Ovary (tissue), 10 donors: ENCODE measurements at places on chromosomes 7 and 10. TPM values are rescaled to one million over a fixed set of nuclear protein-coding genes. Genes with fewer than 3 reads are reported as not detected.

The GHRHR gene
- polyA plus RNA-seq = not detected

The OR2AE1 gene
- polyA plus RNA-seq = not detected

The SMO gene
- polyA plus RNA-seq = 28.4 TPM

The DOCK1 gene
- 24.7 TPM for polyA plus RNA-seq

The ANKRD26 gene
- polyA plus RNA-seq = 2.2 TPM

The DNAJC12 gene
- polyA plus RNA-seq = 9.5 TPM

The HPSE2 gene
- 0.12 TPM for polyA plus RNA-seq

The ELMO1 gene
- 8.9 TPM for polyA plus RNA-seq

The PKD2L1 gene
- 2.5 TPM for polyA plus RNA-seq

The AKR1D1 gene
- not detected for polyA plus RNA-seq

The SPDYE16 gene
- polyA plus RNA-seq = 0.71 TPM

- no peak for DNase-seq
These were observed 28.8 kb upstream of the OPALIN start for GRCh38 chr10:96387601-96388000.

- no peak for DNase-seq
These were observed 3.1 kb downstream of the ABLIM1 start for GRCh38 chr10:114654822-114655575.

DNA sequence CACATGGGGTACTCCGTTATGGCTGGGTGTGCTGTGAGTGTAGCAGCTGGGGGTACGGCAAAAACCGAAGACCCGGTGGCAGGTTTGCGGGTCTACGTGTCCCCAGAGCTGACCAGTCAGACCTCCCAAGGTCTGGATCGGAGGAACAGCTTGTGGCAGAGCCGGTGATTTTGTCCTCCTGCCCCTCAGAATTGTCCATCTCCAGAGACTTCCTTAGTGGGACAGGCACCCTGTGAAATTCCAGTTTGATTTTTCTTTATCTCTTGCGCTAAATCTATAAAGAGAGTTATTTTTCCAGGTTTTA lies 1.0 kb downstream of the EIF3B start:
- DNase-seq = no peak

DNA sequence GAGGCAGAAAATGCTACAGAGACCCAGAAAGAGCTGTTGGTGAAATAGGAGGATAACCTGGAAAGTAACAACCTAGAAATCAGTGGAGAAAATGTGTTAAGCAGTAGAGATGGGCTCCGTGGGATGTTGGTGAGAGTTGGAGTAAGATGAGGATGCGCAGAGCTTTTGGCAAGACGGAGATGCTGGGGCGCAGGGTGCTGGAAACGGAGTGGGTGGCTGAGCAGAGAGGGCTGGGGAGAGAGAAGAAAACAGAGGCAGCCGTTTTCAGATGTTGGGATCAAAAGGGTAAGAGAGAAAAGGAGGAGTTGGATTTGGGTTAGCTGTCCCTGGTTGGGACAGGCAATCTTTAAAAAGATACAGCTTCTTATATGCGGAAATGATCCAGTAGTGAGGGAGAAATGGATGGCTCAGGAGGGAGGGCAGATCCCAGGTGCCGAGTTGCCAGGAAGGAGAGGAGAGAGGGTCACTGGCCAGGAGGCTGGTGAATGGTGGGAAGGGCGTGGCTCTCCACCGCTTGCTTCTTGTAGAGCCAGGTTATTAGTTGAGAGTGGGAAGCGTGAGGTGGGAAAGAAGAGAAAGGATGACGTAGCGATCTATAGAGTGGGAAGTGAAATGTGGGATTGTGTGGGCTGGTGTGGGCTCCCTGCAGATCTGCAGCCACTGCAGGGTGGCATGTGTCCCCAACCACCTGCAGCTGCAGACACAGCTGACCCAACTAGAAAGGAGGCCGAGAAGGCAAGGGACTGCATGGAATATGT lies 182.2 kb upstream of the SVIL start:
- no peak for DNase-seq

- no peak for DNase-seq
These were observed 37.7 kb upstream of the SMARCD3 start for GRCh38 chr7:151286148-151286547.

GRCh38 chr10:4058514-4059029 lies 273.6 kb upstream of the KLF6 start:
- DNase-seq = no peak

GRCh38 chr7:29748286-29749099 lies 57.8 kb upstream of the WIPF3 start:
- no peak for DNase-seq

- no peak for DNase-seq
These were observed 22.2 kb downstream of the TSPAN15 start for GRCh38 chr10:69473304-69473990.

GRCh38 chr7:109020251-109020650 lies 450.6 kb downstream of the DNAJB9 start:
- DNase-seq = no peak

DNA sequence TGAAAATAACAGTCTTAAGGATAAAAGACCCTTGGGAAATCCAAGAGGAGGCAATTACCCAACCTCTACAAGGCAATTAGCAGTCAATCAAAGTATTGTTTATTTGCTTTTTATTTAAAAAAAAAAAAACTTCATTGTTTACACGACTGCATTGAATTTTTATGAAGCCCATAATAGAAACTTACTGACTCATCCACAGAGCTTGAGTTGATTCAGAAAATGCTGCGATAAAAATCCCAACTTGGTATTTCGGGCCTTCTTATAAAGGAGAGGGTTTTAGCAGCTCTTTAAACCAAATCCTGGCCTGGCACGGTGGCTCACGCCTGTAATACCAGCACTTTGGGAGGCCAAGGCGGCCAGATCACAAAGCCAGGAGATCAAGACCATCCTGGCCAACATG lies 69.2 kb upstream of the PALS2 start:
- no peak for DNase-seq

DNA sequence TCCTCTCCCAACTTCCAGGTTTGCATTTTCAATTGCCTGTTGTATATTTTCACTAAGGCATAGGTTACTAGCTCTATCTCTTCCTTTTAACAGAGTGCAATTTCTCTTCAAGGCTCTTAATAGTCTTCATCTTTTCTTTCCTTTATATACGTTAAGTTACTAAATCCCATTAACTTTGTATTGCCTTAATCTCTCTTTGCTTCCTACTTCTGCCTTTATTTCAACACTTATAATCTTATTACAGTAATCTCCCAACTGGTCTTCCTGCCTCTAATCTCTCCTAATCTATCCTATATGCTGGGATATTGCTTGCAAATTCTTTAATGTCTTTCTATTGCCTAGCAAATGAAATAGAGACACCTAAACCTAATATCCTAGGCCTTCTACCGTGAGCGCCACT lies 26.1 kb downstream of the ST7 start:
- DNase-seq = no peak

DNA sequence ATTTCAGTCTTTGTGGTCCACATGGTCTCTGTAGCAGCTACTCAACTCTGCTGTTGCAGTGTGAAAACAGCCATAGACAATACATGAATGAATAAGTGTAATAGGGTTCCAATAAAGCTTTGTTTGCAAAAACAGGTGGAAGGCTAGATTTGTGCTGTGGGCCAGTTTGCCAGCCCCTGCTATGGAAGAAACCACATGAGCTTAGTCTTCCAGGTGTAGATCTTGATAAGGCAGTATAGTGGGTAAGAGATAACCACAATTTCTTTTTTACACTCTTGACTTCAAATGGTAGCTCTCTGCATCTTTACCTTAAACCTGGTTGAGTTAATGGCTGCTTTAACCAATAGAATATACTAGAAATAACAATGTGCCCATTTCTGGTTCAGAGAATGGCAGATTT lies 135.0 kb upstream of the PALS2 start:
- no peak for DNase-seq

GRCh38 chr7:133112335-133112734 lies 30.4 kb upstream of the CHCHD3 start:
- no peak for DNase-seq

DNA sequence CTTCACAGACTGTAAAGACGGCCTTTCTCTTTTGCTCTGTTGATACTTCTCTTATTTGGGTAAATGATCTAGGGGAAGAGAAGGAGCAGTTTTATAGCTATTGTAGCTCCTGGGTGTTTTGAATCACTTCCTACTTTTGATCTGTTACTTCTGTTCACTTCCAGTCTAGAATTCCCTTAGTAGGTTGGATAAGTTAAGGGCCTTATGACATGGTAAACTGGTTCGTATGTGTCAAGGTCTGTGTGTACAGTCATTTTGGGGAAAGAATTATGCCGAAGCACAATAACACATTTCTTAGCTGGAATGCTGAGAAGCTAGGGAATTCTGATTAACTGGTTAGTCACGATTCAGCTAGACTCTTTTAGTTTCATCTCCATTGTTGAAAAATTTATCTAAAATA lies 8.1 kb downstream of the DENND10 start:
- no peak for DNase-seq

GRCh38 chr10:16116404-16117304 lies 256.3 kb upstream of the MINDY3 start:
- DNase-seq = no peak

GRCh38 chr7:79979437-79979836 lies 155.2 kb upstream of the GNAI1 start:
- DNase-seq = no peak

- no peak for DNase-seq
These were observed 36.5 kb downstream of the SKIDA1 start for GRCh38 chr10:21488957-21489446.

GRCh38 chr10:112429147-112429546 lies 17.6 kb downstream of the ZDHHC6 start:
- no peak for DNase-seq

DNA sequence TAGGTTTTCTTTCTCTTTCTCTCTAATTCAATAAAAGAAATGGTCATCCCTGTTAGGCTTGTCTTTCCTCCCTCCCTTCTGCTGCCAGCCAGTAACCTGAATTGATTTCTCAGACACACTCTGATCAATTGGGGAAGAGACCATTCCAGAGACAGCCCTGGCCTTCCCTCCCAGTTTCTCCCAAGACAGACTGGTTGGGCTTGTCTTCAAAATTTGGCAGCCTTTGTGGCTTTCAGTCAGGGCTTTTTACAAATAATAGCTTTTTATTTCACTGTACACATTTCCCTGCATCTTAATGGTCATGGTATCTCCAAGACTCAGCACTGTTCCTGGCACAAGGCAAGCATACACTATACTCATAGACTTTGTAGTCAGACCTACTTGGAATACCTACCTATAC lies 33.9 kb downstream of the BCAP29 start:
- DNase-seq = no peak

DNA sequence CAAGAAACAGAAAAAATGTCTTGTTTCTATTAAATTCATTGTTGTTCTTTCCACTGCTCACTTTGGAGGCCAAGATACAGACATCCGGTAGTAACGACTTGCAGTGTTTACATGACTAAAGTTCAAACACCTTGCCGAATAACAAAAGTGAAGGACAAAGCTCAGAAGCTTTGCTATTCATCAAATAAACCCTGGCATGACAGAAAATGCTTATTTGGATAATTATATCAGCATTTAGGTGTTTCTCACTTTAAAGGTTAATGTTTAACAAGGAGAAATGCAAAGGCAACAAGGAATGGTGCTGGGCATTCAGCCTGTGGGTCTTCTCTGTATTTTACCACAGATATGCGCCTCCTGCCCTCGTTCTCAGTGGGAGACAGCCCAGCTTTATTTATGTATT lies 5.4 kb upstream of the PTF1A start:
- DNase-seq = no peak

GRCh38 chr10:36462194-36462593 lies 663.2 kb upstream of the ANKRD30A start:
- no peak for DNase-seq

- DNase-seq = no peak
These were observed 338.7 kb downstream of the DNAJB6 start for GRCh38 chr7:157675427-157675927.

DNA sequence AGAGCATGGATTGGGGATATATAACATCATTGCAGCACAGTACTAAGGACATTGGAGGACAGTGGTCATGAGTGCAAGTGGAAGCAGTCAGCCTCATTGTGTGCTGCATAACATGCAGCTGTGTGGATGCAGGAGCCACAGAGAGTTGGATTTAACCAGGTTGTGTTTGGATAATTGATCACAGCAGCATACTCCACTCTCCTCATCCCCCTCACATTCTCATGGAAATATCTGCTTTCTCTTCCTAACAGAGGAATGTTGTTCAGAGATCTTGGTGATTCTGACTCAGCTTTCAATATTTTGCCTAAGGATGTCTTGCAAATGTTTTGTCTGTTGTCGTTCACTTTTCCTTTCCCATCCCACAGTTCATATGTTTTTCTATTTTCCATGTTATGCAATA lies 31.8 kb upstream of the LSM8 start:
- no peak for DNase-seq

GRCh38 chr7:129785685-129786514 lies 166.9 kb downstream of the UBE2H start:
- no peak for DNase-seq

DNA sequence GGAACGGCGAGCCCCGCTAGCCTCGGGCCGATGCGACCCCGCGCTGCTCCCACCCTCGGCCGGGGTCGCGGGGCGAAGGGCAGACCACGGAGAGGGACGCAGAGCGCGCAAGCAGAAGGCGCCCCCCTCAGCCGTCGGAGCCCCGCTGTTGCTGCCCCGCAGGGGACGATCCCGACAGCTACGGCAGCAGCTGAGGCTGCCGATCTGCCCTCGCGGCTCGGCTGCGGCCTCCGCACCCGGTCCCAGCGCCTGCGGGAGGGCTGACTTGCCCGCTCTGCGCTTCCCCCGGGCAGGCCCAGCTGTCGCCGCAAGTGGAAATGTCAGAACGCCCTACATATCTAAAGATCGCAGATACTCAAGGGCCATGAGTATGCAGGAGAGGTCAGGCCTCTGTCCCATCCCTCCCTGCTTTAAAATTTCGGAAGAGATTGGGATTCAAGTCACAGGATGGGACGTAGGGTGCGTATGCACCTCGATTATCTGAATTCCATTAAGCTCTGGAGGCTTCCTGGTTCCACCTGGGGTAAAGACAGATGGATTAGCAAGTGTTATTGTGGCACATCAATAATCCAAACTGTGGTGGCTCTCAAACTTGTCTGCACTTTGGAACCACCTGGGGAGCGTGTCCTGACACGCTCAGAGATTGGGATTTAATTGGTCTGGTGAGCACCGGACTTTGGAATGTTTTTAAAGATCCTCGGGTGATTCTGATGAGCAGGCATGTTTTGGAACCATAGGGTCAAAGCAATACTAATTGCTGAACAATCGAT lies at the start of gene CRPPA:
Gene CRPPA (minus strand): TSS at position 206 of the 770 bp plus-strand sequence. CDS start 216 bp downstream, outside the sequence.
- peak; percentile 31 for DNase-seq

- DNase-seq = no peak
These were observed 255.3 kb downstream of the PTEN start for GRCh38 chr10:88118729-88119128.

- no peak for DNase-seq
These were observed 137.3 kb downstream of the SDK1 start for GRCh38 chr7:3438352-3438751.

- DNase-seq = no peak
These were observed 255.0 kb downstream of the BMPER start for GRCh38 chr7:34160261-34160752.

DNA sequence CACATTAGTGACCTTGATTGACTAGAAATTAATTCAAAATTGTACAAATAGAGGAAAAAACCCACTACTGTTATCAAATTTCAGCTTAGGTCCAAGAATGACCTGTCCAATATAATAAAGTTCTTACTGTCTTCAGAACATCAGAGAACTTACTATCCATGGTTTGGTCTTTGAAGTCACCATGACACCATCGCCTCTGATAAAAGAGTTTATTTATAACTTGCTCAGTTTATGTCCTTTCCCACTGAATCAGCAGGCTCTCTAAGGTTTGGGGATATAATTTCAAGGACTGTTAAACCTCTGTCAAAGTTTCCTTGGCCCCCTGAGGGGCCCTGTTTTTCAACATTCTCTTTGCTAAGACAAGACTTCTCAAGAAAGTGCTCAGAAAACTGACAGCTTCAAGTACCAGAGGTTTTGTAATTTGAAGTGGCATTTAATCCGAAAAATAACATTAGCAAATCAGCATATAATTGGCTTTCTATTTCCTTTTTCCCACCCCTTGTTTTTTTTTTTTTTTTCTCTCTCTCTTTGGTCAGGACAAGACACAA lies 191.7 kb upstream of the FERD3L start:
- no peak for DNase-seq
